CD4-positive, alpha-beta T cell treated with Interleukin-17A for 1 hour (primary cell): ENCODE measurements at places on chromosomes 16 and 17.

DNA sequence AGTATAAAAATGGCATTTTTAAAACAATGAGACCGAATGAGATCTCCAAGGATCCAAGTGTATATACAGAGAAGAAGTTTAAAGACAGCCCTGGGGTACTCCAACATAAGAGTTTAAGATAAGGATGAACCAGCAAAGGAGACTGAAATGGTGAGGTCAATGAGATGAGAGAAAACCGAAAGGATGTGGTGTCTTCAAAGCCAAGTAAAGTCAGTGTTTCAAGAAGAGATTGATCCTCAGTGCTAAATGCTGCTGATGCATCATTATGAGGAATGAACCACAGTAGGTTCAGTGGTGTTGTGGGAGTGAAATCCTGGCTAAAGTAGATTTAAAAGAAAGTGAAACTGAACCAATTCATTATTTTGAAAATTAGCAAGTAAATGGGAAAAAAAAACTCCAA lies 38.1 kb upstream of the NLK start:
- no peak for DNase-seq

DNA sequence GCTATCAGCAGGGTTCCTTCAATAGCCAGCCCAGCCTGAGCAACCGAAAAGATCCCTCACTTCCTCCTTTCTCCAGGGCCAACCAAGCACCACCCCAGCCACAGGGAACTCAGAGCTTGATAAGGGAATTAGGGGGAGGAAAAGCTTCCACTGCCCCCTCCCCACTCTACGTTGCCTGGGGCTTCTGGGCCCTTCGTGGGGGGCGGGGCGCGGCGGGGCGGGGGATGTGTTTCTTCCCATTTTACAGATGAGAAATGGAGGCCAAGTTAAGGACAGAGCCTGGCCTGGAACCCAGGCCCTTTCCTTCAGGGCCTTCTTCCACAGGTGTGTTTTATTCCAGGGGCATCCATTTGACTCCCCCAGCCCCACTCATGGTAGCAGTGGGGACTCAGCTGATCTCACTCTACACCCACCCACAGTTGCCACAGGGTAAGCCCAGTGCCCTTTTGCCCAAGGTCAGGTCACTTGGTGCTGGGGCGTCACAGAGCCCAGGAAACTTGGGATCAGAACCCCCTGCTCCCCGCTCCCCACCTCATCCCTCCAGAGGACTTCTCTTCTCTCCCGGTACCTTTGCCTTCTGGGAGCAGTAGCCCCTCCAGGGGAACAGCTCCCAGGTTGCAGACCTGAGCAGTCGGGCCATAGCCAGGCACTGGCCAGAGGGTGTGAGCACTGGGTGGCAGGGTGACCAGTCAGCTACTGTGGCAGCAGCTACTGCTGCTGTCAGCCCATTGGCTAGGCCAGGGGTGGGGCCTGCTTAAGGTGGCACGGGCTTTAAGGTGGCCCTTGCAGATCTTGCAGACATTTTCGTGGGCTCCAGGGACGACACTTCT lies at the start of gene LDHD:
LDHD (minus strand) TSS at position 700 of the 830 bp plus-strand sequence; CDS start at position 640, 60 bp downstream.
- DNase-seq, result no peak

DNA sequence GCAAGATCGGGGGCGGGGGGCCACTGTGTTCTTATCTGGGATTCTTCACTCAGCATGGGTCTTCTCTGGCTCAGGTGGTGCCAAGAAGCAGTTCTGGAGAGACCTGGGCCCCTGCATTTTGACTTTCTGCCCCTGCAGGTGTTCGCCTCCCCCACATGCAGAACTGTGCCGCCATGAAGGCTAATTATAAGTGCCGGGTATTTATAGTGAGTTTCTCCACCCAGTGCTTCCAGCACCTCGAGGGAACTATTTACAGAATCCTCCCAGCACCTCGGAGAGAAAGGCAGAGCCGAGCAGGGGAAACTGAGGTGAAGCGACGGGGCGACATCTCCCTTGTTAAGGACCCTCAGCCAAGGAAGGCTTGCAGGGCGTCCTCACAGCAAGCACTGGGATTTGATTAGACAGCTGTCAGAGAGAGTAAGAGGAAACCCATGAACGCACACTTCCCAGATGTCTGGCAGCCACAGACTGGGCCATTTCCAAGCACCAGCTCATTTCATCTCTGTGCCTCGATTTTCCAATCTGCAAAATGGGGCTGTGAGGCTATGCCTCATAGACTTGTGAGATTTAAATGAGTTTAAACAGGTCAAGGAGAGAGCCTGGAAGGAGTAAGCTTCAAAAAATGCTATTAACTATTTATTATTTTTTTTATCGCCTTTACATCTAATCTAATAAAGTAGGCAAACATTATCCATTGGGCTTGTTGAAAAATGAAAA lies 36.4 kb upstream of the GRIN2A start:
- DNase-seq, result no peak

DNA sequence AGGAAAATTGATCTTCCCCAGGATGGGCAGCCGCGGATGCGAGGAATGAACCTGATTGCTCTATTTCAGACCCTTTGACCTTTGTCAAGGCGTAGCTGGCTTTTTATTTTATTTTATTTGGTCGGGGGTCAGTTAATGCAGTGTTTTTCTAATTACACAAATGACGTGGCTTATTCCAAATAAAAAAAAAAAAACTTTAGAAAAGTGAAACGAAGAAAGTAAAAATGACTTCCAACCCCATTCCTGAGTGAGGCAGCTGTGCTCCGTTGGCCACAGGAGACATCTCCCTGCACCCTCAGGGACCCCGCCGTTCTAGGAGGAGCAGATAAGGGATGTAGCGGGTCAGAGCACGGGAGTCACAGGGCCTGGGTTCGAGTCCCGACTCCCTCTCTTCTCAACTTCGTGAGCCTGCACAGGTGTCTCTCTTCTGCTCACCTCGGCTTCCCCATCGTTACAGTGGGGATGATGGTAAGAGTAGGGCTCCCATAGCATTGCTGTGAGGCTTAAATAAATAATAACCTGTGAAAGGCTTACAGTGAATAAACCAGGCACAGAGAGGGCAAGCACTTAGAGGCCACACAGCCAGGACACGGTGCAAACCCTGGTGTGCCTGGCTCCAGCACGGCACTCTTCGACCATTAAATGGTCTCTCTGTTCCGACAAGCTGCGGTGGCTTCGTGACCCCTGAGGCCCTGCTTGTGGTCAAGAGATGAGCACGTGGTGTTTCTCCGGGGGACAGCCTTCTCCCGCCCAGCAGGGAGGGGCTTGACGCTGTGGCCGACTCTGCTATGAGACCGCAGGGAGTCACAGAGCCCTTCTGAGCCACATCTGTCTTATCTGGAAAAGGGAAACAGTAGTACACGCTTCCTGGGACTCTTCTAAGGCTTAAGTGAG lies 10.2 kb downstream of the FOXF1 start:
- DNase-seq, result no peak

GRCh38 chr17:36675250-36675649 lies 73.9 kb downstream of the MRM1 start:
- peak; percentile 34 for DNase-seq

DNA sequence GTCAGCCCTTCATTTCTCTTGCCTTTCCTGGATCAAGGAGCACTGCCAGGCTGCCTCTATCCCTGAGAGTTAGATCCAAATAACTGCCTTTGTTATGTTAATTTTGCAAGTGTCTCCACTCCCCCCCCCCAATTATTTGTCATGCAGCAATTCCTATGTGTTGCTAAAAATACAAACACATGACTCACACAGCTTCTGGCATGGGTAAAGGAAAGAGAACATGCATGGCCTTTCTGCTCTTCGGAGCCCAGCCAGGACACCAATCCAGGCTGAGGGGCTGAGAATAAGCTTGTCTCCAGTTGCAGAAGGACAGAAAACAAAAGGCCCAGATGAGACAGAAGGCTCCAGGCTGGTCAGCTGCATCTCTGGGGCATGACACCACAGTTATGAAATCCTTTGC lies 148.0 kb upstream of the TNRC6C start:
- no peak for DNase-seq

- DNase-seq, result no peak
Measured at GRCh38 chr17:78038748-78039288, 80.3 kb downstream of the TNRC6C start.

- no peak for DNase-seq
Measured at GRCh38 chr17:8753136-8753975, 5.0 kb downstream of the SPDYE4 start.

GRCh38 chr16:73753931-73754330 lies 542.7 kb upstream of the PSMD7 start:
- DNase-seq, result no peak

- no peak for DNase-seq
Measured at GRCh38 chr16:67538666-67539101, 10.1 kb downstream of the RIPOR1 start.
